HL-60 (cell line): ENCODE measurements at places on chromosomes 13 and 19.

- DNase-seq = no peak
Observed at GRCh38 chr19:12801466-12802266, at the start of the genes PRDX2 and THSD8. Gene PRDX2 (minus strand): TSS chr19:12801800. CDS start chr19:12801261, 539 bp downstream. Gene THSD8 (plus strand): TSS chr19:12802069. CDS start chr19:12802072, 3 bp downstream.

DNA sequence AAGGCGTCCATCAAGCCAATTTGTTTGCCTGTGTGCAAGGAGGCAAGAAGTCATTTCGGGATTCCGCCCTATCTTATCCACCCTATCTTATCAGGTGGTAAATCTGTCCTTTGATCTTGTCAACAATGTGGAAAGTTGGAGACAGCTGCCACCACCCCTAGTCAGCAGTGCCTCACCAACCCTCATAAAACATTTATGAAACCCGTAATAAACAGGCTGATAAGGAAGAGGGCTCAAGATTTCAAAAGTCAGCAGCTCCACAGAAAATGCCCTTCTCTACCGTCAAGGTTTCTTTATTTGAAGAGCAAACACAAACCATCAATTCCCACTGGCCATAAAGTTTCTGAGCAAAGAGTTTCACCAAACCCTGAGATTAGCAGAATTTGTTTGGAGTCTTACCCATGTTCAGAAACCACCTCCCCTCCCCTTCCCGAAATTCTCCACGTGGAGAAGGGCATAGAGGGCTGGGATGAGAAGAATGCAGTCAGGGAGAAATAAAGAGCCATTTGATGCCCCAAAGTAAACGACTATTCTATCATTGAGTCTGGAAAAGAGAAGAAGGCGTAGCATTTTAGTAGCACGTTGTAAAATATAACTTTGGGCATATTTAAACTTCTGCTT, 196.0 kb upstream of the GPR12 start:
- DNase-seq = no peak

- DNase-seq = peak; percentile 59
Observed at GRCh38 chr19:47609906-47610894, 1.3 kb downstream of the BICRA start.

- no peak for DNase-seq
Observed at GRCh38 chr19:56098731-56099568, 22.1 kb downstream of the ZNF787 start.

DNA sequence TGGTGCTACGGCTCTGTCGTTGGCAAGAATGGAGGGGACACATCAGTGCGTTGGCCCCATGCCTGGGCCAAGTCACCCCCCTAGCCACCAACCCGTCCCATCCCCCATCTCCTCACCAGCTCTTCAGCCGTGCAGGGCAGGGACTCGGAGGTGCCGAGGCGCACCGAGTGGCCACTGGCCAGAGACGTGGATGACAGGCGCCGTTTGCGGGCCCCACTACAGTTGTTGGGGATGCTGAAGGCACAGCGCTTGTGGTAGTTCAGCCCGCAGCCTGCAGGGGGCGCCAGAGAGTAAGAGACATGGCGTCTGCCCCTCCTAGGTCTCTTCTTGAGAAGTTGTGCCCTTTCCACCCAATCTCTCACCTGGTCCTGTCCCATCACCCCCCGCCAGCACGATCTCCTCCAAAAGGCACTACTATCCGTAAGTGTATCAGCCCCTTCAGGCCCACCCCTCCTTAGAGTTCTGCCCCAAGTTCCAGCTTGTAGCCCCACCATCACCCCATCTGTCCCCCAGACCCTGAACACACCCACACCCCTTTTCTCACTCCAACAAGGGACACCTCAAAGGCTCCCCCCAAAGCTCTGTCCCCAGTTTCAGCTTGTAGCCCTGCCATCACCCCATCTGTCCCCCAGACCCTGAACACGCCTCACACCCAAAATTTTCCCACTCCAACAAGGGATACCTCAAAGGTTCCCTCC, 12.4 kb downstream of the PRKD2 start:
- peak; percentile 78 for DNase-seq

- DNase-seq = no peak
Observed at GRCh38 chr13:39913928-39914327, 258.5 kb downstream of the COG6 start.

- peak; percentile 57 for DNase-seq
Observed at GRCh38 chr19:7904074-7905020, 670 bp downstream of the MAP2K7 start.
